ENCODE measurements at places on chromosomes 11 and 22.

GRCh38 chr22:47088480-47089158 is 326.2 kb downstream of the TBC1D22A start:
- DNase-seq = no peak

GRCh38 chr11:36449561-36450096 is 60.4 kb downstream of the TRAF6 start:
- no peak for DNase-seq

GRCh38 chr22:21629255-21630149 is at the start of gene YDJC:
Gene YDJC, minus strand, starts transcription at chr22:21630022. Its CDS starts 8 bp downstream, at chr22:21630014.
- DNase-seq = peak; percentile 63

DNA sequence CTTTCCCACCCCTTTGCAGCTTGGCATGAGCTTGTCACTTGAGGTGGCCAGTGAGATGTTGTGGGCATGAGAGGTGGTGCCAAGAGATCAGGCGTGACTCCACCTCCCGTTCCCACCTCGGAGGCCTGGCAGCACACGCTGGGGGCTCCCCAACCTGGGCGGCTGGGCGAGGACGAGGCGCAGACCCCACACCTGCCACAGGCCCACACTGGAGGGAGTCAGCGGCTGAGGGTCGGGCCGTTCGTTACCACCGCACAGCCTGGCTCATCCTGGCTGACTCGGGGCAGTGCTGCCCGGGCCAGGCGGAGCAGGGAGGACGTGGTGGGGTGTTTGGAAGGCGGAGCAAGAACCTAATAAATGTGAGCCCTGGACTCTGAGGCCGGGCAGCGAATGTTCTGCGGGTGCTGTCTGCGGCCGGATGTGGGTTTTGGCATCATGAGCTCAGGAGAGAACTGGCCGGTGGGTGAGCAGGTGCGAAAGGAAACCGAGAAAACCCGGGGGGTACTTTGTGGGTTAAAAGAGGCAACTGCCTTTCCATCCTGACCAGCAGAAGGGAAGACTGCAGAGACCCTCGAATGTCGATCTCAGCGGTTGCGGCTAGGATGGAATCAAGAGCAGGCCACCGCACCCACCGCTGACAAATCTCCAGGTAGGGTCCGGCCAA is 10.2 kb upstream of the IFITM3 start:
- no peak for DNase-seq

- DNase-seq = no peak
Observed at GRCh38 chr22:29973269-29973668, 90.3 kb downstream of the MTMR3 start.

DNA sequence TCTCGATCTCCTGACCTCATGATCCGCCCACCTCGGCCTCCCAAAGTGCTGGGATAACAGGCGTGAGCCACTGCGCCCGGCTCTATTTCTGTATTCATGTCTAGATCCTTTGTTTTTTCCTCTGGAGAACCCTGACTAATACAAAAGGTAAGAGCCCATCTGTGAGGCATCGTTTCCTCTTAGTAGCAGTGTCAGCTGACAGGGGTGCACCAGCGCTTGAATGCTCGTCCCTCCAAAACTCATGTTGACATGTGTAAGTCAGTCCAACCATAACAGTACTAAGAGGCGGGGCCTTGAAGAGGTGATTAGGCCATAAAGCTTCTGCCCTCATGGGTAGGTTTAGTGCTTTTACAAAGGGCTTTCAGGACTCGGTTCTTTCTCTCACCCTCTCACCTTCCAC is 470.1 kb upstream of the B3GAT1 start:
- no peak for DNase-seq

DNA sequence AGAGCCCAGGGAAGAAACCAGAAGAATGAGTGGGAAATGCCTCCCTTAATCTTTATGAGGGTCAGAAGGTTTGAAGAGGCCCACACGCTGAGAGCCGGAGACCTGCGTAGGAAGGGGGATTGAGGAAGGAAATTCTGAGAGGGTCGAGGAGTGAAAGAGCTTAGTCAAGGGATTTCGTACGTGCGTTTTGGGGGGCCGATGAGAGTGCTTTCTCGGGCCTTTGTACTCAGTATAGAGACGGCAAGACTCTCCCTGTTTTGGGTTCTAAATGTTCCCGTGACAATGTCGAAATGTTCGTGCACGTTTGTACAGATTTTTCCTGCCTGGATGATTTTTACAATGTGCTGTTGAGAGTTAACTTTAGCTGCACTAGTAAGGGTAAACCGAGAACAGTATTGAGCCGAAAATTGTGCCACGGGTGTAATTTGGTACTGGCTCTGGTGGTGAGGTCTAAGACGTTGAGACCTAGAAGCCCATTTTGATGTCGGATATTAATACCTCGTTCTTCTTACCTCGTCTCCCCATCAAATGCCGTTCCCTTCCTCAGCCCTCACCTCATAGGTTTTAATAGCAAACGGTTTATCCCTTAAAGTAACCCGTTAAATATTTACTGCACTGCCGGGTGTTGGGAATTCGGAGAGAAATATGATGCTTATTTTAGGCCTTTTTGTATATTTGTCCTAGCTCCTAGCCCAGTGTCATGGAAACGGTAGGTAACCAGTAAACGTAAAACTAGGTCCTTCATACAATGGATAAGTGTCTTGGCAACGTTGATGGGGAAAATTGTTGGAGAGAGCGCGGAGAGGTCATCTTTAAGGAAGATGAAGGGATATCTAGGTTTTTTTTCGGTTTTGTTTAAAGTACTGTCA is 734 bp downstream of the C11orf58 start:
- no peak for DNase-seq

- no peak for DNase-seq
Observed at GRCh38 chr11:83835423-83835822, 549.3 kb upstream of the CCDC90B start.

DNA sequence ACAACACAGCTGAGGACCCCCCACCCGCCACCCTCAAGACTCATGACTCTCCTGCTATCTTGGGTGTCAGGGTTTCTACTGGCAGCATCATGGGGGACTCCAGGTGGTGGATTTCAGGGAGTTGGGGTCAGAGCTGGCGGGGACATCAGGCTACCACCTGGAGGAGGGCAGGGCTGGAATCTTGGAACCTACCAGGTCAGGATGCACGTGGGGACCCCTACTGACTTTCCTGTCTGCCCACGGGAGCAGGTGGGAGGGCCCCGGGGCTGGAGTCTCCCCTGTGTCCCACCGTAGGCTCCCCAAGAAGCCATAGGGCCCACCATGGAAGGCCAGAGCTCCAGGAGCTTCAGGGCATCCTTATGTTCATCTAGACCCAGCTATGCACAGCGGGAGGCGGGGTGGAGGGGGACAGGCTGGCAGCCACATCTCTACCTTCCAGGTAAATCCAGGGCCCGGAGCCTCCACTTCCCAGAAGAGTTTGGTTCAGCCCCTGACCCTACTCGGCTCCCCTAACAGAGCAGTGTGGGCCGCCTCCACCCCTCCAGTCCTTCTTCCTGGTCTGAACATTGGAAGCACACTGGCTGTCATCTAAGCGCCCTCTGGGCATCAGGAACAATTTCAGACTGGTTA is 10.0 kb downstream of the SLC37A2 start:
- DNase-seq = no peak

- DNase-seq = no peak
Observed at GRCh38 chr11:31813391-31814175, 2.5 kb upstream of the PAX6 start.
